ENCODE measurements at places on chromosomes 2 and 18. TPM values are rescaled to one million over a fixed set of nuclear protein-coding genes. Genes with fewer than 3 reads are reported as not detected.

DNA sequence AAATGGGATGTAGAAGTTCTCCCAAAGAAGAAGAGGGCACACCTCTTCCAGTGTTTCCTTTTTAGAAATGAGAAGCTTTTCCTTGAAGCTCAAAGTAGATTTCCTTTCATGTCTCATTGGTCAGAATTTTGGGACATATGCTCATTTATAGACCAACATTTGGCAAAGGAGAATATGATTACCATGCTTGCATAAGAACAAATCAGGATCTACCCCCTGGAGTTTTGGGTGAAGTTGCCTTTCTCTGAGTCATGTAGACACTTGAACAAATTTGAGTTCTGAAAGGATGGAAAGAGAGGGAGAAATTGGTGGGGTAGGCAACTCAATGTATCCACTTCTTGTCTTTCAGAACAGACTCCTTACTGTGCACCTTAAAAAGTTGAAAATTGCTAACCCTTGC lies 409.0 kb downstream of the SLC4A3 start:
- no peak for DNase-seq

- no peak for DNase-seq
These were observed 60.6 kb downstream of the SCG2 start for GRCh38 chr2:223541546-223541945.

- DNase-seq, result no peak
These were observed 34.7 kb downstream of the RFX8 start for GRCh38 chr2:101440127-101440738.

DNA sequence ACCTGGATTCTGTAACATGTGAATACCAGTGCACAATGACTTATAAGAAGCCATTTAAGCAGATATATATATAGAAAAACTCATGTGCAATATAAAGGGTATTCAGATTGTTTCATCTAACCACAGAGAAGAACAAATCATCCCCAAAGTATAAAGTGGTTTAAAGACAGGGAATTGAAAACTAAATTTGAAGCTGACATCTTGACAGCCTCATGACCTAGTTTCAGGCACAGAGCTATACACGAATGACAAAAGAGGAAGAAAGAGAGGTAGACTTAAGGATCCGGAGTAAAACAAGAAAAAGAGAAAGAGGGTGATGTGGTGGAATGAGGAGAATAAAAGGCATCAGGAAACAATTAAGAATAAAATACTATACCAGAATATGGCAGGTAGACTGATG lies 194.5 kb downstream of the EPHA4 start:
- no peak for DNase-seq

AGAP1 gene
- 18.0 TPM for total RNA-seq

DNA sequence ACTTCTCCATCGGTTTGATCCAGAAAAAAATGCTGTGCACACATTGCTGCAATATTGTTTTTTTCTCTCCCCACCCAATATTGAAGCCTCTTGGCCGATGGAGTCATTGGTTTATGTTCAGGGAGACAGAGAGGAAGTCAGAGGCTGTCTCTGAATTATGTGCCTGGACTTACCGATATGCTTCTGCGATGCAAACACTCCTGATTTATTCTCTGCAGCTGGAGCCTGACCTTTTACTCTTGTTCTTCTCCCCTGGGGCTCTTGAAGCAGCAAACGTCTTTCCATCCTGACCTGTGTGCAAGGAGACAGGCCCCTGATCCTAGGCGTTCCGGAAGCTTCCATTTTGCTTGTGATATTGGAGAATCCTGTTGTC lies 99.6 kb downstream of the PTGR3 start:
- DNase-seq, result no peak

GRCh38 chr2:195636890-195637289 lies 20.1 kb upstream of the SLC39A10 start:
- no peak for DNase-seq

GRCh38 chr2:147845411-147845971 lies 662 bp downstream of the ACVR2A start:
- DNase-seq, result no peak

DNA sequence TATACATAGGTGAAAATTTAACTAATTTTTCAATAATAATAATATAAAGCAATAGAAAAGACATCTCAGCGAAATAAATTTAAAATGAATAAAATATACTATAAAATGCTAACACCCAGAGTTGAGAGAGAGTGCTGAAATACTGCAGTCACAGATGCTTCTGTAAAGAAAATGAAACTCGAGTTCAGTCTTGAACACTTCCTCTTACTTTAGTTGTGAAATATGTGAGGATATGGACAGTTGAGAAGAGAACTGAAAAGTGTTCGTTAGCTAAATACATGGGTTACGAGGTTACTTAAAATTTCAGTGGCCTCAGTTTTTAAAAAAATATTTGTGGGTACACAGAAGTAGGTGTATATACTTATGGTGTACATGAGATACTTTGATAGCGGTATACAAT lies 106.8 kb downstream of the DNAH7 start:
- no peak for DNase-seq

COLEC11 gene
- total RNA-seq, result not detected

GRCh38 chr2:123073956-123074355 lies 951.1 kb upstream of the CNTNAP5 start:
- DNase-seq, result no peak

EHBP1 gene
- total RNA-seq, result 65.4 TPM

CRYGD gene
- not detected for total RNA-seq

PSD4 gene
- total RNA-seq, result 99.2 TPM

- DNase-seq, result no peak
These were observed 441.0 kb downstream of the TXNL1 start for GRCh38 chr18:56197241-56197859.

POU3F3 gene
- 0.84 TPM for total RNA-seq

DNA sequence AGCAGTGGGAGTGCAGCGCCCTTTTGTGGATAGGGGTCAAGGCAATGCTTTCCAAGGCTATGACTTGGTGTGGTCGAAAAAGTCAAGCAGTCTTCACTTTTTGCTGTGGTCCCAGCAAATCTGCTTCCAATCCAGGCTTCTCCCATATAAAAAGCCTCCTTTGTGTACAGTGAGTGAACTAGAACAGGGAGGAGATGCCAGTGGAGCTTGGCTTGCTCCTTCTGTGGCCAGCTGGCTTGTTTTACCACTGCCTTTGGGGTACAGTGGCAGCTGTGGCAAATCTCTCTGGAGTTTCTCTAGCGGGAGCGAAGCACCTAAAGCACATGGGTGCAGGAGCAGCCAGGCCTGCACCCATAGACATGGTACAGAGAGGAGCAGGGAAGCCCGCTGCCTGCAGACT lies 103.5 kb downstream of the MSH2 start:
- no peak for DNase-seq

DNA sequence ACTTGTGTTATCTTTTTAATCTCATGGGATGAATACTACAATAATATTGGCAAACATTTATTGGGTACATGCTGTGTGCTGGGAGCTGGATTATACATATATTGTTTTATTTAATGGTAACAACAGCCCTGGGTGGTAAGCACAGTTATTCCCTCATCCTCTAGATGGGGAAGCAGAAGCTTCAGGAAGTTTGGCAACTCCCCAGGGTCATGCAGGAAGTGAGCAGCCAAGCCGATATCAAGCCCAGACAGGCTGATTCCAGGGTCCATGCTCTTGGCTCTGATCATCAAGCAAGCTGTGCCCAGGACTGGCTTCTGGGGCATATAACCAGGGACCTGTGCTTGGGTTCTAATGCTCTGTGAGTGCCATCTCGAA lies 155.8 kb downstream of the ZNF516 start:
- DNase-seq, result no peak

DNA sequence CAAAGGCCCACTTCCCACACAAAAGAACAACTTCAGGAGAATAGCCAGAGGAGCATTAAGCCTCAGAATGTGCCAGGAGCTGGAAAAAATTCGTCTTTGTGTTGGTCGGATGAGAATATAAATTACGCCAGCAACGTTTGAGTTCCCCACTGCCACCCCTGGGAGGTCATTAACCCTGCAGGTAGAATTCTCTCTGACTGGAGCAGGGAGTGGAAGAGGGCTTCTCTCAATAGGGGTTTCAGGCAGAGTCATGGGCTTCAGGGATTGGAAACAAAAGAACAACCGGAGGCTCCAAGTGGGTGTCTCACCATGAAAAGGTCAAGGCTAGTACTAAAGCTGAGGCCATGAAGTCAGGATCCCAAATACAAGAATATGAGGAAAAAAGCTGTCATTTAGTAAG lies 69.0 kb upstream of the DDX18 start:
- DNase-seq, result no peak

DNA sequence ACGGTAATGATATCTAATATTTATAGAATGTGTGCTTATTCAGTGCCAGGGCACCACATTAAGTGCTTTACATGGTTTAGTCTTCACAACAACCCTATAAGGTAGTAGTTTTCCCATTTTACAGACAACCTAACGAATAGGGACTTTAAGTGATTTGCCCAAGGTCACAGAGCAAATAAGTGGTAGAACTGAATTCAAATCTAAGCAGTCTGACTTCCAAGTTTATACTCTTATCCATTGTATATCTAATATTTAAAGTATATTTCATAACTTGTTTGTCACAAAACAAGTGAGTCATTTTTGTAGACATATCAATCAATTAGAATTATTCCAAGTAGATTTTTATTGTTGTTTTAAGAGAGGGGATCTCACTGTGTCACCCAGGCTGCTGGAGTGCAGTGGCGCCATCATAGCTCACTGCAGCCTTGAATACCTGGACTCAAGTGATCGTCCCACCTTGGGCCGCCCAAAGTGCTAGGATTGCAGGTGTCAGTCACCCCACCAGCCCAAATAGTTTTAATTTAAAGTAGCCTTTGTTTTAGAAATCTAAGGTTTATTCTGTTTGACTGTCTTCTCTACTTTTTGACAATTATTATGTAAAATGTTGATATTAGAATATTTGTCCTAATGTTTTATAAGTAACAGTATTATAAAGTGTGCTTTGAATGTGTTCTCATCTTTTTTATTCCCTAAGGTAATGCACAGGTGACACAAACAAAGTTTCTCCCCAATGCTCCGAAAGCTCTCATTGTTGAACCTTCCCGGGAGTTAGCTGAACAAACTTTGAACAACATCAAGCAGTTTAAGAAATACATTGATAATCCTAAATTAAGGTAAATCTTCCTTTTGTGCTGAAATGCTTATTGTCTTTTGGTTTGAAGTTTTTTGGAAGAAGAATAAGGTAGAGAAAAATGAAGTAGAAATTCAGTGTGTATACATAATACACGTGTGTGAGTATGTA lies 15.1 kb downstream of the DDX1 start:
- DNase-seq, result no peak

GRCh38 chr2:9914384-9915065 lies 37.0 kb upstream of the GRHL1 start:
- no peak for DNase-seq

DNA sequence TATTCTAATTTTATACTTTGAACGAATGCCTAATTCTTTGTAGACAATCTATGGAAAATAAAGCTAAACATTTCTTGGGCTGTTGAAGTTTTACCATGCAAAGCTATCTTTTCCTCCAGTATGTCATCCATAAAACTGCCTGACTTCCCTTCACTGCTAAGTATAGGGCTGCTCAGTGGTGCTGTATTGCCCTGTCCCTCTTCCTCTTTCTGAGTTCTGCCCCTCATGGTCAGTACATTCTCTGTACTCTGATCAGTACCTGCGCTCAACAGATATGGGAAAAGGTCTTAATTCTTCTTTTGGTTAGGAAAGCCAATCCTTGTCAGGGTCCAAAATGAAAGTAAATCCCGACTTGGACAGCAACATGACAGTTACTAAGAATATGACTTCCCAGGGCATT lies 321.9 kb downstream of the RAD51AP2 start:
- DNase-seq, result no peak

MSGN1 gene
- total RNA-seq, result not detected

DNA sequence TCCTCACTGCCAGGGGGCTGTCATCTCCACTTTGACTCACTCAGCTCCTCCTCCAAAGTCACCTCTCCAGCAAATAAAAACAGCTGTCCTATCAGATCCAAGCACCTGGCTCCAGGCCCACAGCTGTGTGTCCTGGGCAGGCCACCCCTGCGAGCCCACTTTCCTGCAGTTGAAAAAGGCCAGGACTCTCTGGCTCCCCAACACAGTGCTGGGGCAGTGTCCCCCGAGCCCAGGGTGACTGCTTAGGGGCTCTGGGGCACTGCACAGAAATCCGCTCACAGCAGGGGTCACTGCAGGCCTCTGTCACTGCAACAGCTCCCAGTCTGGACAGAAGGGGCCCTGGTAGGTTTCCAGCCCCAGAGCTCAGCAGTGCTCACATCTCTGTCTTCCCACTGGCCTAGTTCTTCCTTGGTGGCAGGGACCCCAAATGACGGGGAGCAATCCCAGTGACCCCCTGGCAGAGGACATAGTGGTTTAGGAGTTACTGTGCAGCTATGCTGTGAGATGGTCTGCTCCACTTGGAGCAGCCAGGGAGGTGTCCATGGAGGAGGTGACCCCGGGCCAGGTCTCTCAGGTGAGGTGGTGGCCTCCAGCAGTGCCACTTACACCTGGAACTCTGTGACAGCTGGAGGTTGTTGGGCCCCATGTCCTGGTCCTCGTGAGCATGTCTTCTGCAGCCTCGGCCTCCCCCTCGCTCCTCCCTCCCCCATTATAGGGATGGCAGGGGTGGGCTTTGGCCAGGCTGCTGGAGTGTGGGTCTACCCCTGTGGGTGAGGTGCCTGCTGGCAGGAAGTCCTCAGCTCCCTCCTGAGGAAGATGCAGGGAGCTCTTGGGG lies 35.5 kb downstream of the HS6ST1 start:
- no peak for DNase-seq

GRCh38 chr2:86790134-86790675 lies 508 bp downstream of the CD8A start:
- DNase-seq, result no peak

GRCh38 chr2:236613612-236614011 lies 44.0 kb downstream of the ACKR3 start:
- DNase-seq, result no peak

TEKT4 gene
- not detected for total RNA-seq

DNA sequence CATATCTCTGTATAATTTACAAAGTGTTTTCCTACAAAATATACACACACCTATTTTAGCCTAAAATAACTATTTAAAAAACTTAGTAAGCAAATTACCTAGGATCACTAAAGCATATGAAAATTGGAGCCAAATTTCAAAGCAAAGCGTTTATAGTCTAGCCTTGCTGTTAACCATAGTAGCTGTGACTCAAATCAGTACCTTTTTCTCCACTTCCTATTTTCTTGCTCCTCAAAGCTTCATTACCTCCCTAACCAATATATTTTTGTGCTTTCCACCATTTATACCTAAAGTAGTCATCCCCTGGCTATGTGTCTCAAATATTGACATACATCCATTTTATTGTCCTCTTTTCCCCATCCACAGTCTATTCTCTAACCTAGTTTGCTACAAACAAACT lies 73.1 kb downstream of the ERBB4 start:
- DNase-seq, result no peak

GRCh38 chr2:61257446-61257845 lies 95.5 kb downstream of the C2orf74 start:
- no peak for DNase-seq

GIGYF2 gene
- total RNA-seq, result 77.5 TPM

TCF4 gene
- total RNA-seq, result 98.4 TPM

GRCh38 chr2:13230221-13230620 lies 513.5 kb downstream of the TRIB2 start:
- DNase-seq, result no peak

All from lower leg skin (tissue), 4 donors.